ENCODE measurements at places on chromosomes 16 and 17.

- no peak for DNase-seq
Observed at GRCh38 chr17:3630781-3631180, 5.3 kb downstream of the SHPK start.

GRCh38 chr16:71297341-71297634 lies 8.1 kb upstream of the CMTR2 start:
- no peak for DNase-seq

- no peak for DNase-seq
Observed at GRCh38 chr16:17519101-17519955, 48.6 kb upstream of the XYLT1 start.

DNA sequence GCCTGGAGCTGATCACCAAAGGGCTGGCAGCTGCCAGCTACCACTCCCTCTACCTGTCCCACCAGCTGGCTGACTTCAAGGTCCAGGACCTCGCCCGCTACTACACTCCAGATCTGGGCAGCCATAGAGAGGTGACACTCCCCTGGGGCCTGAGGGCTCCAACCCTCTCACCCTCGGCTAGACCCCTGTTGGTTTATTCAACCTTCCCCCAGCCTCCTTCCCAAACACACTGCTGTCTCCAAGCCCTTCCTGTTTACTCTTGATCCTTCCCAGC lies 18.0 kb downstream of the ALOX12B start:
- no peak for DNase-seq

GRCh38 chr17:75847614-75848522 lies 3.7 kb upstream of the UNC13D start:
- DNase-seq = no peak

GRCh38 chr16:58046054-58046881 lies 20.7 kb downstream of the MMP15 start:
- DNase-seq = no peak

GRCh38 chr16:78742501-78743283 lies 643.2 kb downstream of the WWOX start:
- peak; percentile 64 for DNase-seq

DNA sequence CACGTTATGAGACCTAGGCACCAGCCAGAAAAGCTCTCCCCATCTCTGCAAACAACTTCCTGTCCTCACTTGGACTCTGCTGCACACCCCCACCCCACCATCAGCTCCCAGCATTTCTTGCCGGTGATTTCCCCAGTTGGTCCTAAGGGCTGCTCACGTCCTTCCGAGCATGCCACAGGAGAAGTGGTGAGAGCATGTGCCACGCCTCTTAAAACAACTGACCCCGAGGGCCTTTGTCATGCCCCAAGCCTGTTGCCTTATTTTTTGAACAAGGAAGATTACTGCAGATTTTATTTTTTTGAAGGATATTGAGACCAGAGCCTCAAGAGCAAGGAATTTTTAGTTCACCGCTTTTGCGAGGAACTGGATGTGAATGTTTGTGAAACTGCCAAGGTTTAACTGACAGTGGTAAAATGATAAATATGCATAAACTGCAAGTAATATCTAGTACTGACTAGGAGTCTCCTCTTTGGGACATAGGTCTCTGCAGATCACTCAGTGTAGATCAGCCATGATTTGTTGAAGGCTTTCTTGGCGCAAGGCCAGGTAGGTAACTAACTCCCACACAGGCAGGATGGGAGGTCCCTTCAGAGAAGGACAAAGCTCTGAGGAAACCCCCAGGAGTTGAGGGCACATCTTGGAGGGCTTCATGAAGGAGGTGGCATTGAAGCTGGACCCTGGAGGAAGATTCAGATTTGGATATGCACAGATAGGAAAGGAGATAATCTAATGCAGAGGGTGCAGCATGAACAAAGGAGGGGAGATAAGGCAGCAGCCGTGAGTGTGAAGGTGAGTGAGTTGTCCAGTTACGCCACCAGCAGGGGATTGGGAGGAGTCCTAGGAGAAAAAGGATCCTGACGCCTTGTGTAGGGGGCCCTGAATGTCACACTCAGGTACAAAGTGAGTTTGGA lies 44.7 kb downstream of the TMEM132E start:
- DNase-seq = no peak

DNA sequence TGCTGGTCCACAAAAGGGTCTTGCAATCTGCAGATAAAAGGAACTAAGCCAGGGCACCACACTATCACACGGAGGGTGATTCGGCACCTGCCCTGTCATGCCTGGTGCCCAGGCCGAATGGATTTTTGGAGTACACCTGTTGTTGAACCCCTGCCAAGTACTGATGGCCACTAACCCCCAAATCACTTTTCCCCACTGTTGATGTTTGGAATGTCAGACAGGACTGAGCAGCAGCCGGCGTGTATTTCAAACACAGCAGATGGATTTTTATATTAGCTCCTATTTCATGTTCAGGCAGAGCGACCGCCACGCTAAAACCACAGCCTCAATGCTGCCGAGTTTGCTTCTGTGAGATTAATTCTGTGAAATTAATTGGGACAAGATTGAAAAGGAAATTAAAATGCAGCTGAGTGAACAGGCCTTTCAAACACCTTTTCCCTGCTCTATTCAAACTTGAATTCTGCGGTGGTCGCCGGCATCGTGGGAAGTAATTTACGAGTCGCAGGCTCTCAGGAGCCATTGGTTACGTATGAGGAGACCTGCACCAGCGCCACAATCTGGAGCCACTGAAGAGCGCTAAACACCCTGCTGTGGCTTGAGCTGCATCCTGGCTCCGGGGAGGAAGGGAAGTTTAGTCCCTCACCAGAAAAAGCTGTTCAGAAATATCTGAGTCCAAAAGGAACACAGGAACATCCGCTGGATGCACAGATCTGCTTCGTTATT lies 48.5 kb downstream of the SNX11 start:
- DNase-seq = no peak

GRCh38 chr16:49743658-49744057 lies 112.3 kb downstream of the ZNF423 start:
- no peak for DNase-seq

GRCh38 chr16:50297301-50298074 lies 31.1 kb downstream of the ADCY7 start:
- DNase-seq = no peak

GRCh38 chr17:73145641-73146040 lies 19.2 kb upstream of the SSTR2 start:
- no peak for DNase-seq

DNA sequence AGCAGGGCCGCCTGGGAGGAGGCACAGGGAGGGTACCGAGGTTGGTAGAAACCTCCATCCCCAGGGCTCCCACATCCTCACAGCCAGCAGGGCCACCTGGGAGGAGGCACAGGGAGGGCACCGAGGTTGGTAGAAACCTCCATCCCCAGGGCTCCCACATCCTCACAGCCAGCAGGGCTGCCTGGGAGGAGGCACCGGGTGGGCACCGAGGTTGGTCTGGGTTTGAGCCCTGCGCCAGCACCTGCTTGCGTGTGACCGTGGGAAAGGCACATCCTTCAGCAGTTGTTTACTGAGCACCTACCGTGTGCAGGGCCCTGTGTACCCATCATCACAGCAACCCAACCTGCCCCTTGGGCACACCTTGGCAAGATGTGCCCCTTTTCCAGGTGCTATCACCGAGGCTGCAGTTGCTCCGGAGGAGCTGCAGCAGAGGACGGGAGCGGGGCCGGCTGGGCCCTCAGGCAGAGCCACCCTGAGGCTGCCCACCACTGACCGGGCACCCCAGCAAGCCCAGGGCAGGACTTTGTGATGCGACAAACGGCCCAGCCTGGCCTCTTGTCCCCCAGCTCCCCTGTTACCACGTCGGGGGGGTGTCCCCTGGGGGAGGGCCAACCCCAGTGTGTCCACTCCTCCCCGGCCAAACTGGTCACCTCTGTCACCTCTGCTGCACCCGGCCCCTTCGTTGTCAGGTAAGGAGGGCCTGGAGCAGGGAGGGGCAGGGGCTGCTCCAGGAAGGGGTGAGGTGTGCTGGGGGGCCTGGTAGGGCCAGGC lies 22.1 kb upstream of the OSGIN1 start:
- DNase-seq = no peak

DNA sequence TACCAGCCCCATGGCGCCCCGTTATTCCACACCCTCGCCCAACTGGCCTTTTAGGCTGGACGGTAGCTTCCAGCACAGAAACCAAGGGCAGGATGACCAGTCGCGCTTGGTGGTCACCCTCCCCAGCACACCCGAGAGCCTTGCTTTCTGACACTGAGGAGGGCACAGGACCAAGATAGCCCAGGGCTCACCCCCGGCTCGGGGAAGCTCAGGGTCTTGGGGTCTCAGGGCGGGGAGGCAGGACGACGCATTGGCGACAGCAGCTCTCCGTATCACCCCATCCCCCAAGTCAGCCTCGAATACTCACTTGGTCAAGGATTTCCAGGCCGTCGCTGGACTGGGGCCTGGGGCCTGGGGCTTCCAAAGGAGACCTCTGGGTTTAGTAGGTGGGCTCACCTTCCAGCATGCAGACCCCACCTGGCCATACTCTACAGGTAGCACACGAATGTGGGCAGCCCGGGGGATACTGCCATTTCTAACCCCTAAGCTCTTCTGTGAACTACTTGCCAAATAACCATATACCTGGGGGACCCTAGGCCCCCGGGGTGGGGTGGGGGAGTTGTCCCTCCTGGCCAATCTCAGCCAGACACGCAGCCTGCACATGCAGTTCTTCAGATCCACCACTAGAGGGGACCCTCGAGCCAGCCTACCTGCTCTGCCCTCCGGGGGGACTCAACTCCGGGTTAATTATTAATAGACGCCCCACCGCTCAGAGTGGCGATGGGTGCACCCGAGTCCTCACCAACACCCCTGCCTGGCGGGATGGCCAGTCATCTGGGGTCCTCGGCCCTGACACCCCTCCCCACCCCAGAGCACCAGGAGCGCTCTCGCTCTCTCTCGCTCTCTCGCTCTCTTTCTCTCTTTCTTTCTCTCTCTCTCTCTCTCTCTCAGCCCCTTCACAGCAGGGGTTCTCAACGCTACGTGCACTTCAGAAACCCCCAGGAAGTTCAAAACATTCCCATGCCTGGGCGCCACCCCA lies 30.0 kb downstream of the TBC1D16 start:
- peak; percentile 40 for DNase-seq

GRCh38 chr16:28182183-28182582 lies 29.6 kb downstream of the XPO6 start:
- no peak for DNase-seq

DNA sequence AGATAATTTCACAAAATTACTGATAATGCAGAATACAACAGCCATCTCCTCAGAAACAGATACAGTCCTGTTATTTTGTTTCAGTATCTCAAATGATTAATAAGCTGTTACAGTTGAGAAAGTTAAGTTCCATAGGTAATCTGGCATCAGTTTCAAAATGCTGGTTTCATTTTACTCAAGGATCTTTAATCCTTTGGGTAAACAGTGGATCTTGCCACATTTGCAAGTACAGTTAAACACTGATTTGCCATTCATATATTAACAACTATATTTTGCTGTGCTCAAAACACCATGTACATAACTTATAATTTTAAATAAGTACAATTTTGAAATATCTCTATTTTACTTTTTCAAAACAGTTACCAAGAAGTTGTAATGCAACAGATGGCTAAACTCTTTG lies 31.2 kb downstream of the RPGRIP1L start:
- no peak for DNase-seq

DNA sequence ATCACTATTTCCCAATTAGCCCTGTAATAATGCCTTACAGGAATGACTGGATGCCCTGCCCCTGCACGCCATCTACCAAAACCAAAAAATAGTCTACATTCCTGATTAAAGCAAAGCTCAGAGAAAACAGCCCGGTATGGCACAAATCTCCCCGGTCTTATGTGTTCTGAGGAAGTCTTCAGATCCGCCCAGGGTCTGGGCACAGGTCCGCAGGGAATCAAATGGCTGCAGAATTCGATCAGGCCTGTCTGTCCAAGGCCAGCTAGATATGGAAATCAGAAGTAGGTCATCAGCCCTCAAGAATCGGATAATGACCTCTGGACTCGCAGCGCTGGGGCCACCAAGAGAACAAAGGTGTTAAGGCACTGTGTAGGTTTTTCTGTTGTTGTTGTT lies 171.0 kb downstream of the ZFHX3 start:
- DNase-seq = no peak

GRCh38 chr16:88977018-88977811 lies at the start of gene CBFA2T3:
Gene CBFA2T3 (minus strand): TSS chr16:88977207. CDS start chr16:88976807, 400 bp downstream.
- no peak for DNase-seq

DNA sequence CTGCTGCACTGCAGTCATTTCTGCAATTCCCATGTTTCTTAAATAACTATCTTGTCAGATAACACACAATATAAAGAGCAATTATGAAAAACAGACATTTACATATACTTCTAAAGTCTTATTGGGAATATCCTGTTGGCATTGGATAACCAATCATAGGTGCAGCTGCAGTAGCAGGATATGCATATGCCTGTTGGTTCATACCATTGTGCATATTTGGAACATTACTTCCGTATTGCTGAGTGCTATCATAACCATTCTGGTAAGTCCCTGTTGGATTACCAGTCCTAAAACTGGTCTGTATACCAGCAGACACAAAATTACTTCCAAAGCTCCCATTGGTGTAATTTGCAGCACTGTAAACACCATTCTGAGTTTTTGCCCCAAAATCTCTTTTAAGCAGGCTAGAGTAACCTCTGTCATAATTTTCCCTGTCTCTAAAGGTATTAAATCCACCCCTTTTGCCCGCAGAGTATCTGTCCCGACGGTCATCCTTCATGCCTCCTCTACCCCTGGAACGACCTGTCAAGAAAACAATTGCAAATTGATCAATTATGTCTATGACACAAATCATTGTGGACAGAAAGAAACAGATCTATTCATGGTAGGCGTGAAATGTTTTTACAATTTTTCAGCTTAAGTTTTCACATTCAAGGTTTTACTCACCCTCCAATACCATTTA lies 3.1 kb upstream of the POLG2 start:
- DNase-seq = no peak

- no peak for DNase-seq
Observed at GRCh38 chr17:49901460-49902331, 53.8 kb upstream of the TAC4 start.

- DNase-seq = no peak
Observed at GRCh38 chr17:75634754-75635609, 1.7 kb downstream of the SMIM5 start.

GRCh38 chr16:89093602-89094251 lies at the start of gene ACSF3:
Gene ACSF3 (plus strand): TSS chr16:89093852. CDS start chr16:89100682, 6,830 bp downstream.
- DNase-seq = peak; percentile 48

GRCh38 chr16:87306516-87306915 lies 10.7 kb downstream of the C16orf95 start:
- no peak for DNase-seq

DNA sequence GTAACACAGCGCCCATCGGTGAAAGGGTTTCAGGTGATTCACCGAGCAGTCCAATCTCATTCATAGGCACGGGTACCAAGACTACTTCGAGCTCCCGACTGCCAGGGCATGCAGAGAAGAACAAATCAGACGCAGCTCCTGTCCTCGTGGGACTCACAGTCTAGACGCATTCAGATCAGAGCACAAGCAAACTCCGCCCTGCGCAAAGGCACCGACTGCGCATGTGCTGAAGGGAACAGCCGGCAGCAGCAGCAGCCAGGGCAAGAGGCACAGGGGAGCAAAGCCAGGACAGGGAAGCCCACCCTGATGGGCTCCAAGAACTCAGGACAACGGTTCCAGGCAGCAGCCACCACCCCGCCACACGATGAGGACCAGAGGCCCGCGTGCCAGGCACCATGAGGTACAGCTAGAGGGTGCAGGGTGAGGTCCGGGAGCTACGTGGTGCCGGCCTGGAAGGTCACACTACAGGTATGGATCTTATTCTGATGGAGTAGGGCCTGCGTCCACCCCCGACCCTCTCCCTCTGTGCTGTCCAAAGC lies 315.7 kb downstream of the FOXL1 start:
- no peak for DNase-seq

GRCh38 chr17:17114592-17115225 lies 72.5 kb downstream of the MPRIP start:
- no peak for DNase-seq

GRCh38 chr16:75305364-75306098 lies 54.1 kb upstream of the BCAR1 start:
- DNase-seq = no peak

All from T follicular helper cell (primary cell).